ENCODE measurements at places on chromosomes 5 and 9.

- DNase-seq = no peak
These were observed 399.5 kb upstream of the TNC start for GRCh38 chr9:115517335-115518075.

- DNase-seq = no peak
These were observed 28.4 kb upstream of the RNF130 start for GRCh38 chr5:180099733-180100611.

DNA sequence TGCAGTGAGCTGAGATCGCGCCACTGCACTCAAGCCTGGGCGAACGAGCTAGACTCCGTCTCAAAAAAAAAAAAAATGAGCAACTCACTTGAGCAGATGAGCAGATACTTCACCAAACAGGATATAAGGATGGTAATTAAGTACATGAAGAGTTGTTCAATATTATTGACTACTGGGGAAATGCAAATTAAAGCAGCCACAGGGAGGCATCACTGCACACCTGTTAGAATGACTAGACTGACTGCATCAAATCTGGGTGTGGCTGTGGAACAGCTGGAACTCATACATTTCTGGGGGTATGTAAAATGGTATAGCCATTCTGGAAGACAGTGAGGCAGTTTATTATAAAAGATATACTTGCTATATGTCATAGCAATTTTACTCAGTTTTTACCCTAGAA is 93.0 kb downstream of the WNK2 start:
- no peak for DNase-seq

- no peak for DNase-seq
These were observed 12.7 kb downstream of the NIPBL start for GRCh38 chr5:36889264-36889663.

- no peak for DNase-seq
These were observed 41.6 kb upstream of the ZNF300 start for GRCh38 chr5:150946351-150946905.

- no peak for DNase-seq
These were observed 191.0 kb upstream of the KIF2A start for GRCh38 chr5:62115014-62115413.

DNA sequence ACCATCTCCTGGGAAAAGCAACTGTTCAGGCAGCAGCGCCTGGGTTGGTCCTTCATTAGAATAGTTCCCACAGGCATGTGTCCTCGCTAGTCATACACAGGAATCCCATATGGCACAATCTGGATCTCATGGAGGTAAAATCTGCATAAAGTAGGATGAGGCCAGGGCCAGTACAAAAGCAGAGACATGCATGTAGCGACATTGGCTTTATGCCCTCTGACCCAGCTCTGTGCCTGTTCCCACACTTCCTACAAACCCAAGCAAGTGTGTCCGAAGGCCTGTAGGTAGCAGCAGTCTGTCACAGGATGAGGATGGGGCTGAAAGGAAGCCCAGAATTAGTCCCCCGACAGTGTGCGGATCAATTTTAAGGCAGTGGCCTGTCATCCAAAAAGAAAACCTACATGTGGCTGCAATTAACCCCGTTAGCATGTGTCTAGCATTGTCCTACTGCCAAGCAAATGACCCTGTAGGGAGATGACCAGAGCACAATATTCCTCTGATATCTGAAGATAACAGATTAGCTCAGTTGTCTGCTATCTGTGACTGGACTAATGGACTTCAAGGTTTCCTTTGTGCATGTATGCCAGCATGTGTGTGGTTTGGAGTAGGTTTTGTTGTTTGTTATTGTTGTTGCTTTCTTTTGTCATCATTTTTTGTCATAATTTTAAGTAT is 178.8 kb downstream of the TMEM161B start:
- no peak for DNase-seq

DNA sequence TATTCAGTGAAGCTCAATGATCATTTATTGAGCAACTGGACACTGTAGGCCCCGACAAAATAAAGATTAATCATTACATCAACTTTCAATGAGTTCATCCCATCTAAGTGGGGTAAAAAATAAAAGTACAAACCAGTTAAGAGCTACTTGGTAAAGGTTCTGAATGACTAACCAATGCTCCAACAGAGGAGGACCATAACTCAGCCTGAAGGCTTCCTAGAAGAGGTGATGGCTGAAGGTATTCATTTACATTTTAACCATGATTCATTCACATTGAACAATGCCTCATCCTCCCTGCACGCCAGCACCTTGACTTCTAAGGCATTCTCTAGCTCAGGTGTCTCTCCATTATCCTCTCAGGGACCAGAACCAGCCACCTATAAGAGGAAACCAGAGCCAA is 201.4 kb downstream of the ZNF462 start:
- DNase-seq = no peak

- DNase-seq = no peak
These were observed 509.2 kb upstream of the CHD1 start for GRCh38 chr5:99437986-99438385.

Data from HL-60 (cell line).